ENCODE measurements at places on chromosomes 11 and 22. TPM values are rescaled to one million over a fixed set of nuclear protein-coding genes. Genes with fewer than 3 reads are reported as not detected.

Gene PRDM11
- 21.6 TPM for total RNA-seq

Gene THY1
- total RNA-seq = 3.8 TPM

Gene TRAF6
- 16.6 TPM for total RNA-seq

Gene GGT1
- 9.0 TPM for total RNA-seq

Gene SULT4A1
- total RNA-seq = 0.27 TPM

Gene TSSK2
- not detected for total RNA-seq

Gene CBLIF
- not detected for total RNA-seq

Gene TNNI2
- not detected for total RNA-seq

Gene CDON
- 29.4 TPM for total RNA-seq

Gene KCNQ1
- 6.2 TPM for total RNA-seq

Gene OR52H1
- 0.89 TPM for total RNA-seq

Gene P4HA3
- total RNA-seq = 0.45 TPM

Gene RFPL1
- not detected for total RNA-seq

Gene CDHR5
- total RNA-seq = not detected

Gene CST6
- 0.80 TPM for total RNA-seq

Gene OR10A2
- total RNA-seq = not detected

Gene GRM5
- total RNA-seq = 0.13 TPM

Gene MRPL16
- total RNA-seq = 25.1 TPM

Gene OR51B5
- total RNA-seq = 1.4 TPM

Gene PRR33
- total RNA-seq = not detected

Gene ZP1
- 0.85 TPM for total RNA-seq

Gene MYO7A
- total RNA-seq = 16.7 TPM

Gene TLCD5
- total RNA-seq = 13.1 TPM

Gene SMIM35
- not detected for total RNA-seq

Gene POU2F3
- not detected for total RNA-seq

Gene GSTT4
- total RNA-seq = not detected

Gene MMP3
- total RNA-seq = 6.7 TPM

Gene ARVCF
- total RNA-seq = 59.4 TPM

Gene PDE2A
- 74.4 TPM for total RNA-seq

Gene FOLH1
- 32.5 TPM for total RNA-seq

Gene MS4A5
- not detected for total RNA-seq

Gene CRYBB2
- total RNA-seq = not detected

Gene SEC14L2
- 20.8 TPM for total RNA-seq

Gene IL18
- total RNA-seq = 20.3 TPM

Gene KCNJ4
- total RNA-seq = 0.71 TPM

Gene MS4A12
- not detected for total RNA-seq

Gene TSPAN18
- 45.5 TPM for total RNA-seq

Gene KCTD17
- total RNA-seq = 17.5 TPM

Gene COMT
- 155 TPM for total RNA-seq

Gene SNU13
- 97.2 TPM for total RNA-seq

Gene NLRP14
- 0.53 TPM for total RNA-seq

Gene NEU3
- 7.5 TPM for total RNA-seq

Gene ARHGAP32
- 36.8 TPM for total RNA-seq

Gene ABCC8
- 8.2 TPM for total RNA-seq

Gene SLC1A2
- 0.98 TPM for total RNA-seq

All from sciatic nerve (tissue), 2 donors.